Kidney capillary endothelial cell (primary cell): ENCODE measurements at places on chromosomes 7 and 10.

DNA sequence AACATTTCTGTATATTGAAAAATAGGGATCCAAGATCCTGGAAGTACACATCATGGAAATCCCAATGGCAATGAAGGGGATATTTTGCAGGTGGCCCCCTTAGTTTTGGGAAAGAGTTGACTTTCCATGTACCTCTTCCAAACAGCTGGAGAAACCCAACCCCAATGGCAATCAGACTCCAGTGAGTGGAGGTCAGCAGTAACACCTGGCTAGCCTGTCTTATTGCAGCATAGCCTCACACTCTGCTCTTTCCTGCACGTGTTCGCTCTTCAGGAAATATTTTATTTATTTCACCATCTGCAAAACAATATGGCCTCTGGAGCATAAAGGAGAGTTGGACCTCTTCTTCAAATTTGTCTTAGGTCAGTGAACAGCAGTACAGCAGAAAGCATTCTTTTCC, 340.0 kb upstream of the NRP1 start:
- DNase-seq: no peak

- DNase-seq: peak; percentile 28
Measured at GRCh38 chr10:51422311-51423120, 276.9 kb downstream of the CSTF2T start.

GRCh38 chr7:48171202-48171601, at the start of gene ABCA13:
Gene ABCA13, plus strand, starts transcription at chr7:48171458. Its CDS starts 26 bp downstream, at chr7:48171484.
- DNase-seq: no peak

DNA sequence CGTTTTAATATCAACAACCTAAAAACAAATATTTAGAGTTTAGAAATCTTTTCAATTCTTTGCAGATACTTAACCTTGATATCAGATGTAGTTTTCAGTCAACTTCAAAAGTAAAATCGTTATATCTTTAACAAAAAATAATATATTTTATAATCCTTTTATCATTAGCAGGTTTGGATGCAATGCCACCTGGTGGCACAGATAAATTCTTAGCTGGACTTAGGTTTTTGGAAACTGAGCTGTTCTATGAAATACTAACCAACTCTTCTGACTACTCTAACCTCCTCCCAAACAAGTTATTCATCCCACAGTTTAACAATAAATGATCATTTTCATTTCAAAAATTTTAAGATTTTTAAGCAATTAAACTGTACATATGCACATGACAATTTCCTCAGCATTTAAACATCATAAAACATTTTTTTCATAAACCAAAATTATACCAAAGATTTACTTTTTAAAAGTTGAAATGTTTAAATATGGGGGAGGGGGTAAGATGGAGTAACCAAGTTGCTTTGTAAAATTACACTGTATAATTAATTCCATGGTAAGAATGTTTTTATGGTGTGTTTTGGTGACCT, 56.9 kb downstream of the HIBADH start:
- DNase-seq: peak; percentile 35

- no peak for DNase-seq
Measured at GRCh38 chr7:64888901-64889685, 14.0 kb upstream of the ZNF273 start.

DNA sequence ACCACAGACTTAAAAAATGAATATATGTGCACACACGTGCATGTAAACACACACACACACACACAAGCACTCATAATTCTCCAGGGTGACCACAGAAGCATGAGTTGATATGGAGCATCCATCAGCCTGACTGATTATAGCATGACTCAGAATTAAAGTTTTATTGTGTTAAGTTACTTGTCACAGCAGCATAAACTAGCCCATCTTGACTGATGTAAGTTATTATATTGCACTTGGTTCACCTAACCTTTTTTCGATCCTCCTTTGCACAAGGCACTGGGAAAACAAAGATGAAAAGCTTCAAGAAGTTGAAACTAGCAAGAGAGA, 18.8 kb upstream of the SLC35G1 start:
- DNase-seq: no peak

GRCh38 chr10:126504063-126504760, 115.9 kb upstream of the ADAM12 start:
- DNase-seq: peak; percentile 46

DNA sequence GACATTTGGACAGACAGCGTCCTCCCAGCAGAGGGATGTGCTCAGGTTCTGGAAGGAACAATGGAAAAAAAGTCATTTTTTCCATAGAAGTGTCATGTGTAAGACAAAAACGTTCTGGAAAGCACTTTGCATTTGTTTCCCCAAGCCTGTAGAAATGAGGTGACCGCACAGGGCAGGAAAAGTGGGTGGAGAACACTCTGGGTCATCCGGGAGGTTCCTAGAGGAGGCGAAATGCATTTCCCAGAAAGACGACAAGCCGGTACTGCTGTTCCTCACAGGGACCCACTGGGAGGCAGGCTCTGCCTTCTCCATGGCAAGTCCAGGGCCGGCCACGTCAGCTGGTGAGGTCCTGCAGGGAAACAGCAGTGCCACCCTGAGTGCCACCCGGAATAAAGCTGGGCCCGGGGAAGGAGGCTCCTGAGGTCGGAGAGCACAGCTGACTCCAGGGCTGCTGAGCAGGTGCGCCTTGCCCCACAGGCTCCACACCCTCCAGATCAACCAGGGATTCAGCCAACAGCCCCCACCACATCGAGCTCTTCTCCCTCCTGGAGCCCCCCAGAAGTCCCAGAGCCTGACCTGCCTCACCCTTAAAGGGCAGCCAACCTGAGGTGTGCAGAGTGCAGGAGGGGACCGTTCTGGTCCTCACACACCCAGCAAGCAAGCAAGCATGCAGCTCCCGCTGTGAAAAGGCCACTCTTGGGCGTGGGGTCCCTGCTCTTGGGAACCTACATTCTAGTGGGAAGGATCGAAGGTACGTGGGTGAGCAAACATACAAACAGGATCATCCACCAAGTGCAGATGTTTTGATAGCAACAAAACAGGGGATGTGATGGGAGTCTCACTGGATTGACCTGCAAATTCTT, 28.8 kb upstream of the INPP5A start:
- no peak for DNase-seq

DNA sequence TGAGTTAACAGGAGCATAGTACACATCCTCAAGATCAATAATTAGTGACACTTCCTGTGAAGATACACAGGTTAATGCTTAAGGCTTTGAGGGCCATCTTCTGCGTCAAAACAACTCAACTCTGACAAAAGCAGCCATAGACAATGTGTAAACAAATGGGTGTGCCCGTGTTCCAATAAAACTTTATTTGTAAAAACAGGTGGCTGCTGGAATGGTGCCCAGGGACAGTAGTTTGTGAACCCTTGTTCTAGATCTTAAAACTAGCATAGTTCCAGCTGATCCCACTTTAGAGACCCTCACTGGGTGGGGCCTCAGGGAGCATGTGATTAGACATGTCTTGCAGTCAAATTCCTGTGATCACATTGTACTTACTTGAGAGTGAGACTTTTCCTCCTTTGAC, 7.8 kb downstream of the OR2A14 start:
- no peak for DNase-seq

DNA sequence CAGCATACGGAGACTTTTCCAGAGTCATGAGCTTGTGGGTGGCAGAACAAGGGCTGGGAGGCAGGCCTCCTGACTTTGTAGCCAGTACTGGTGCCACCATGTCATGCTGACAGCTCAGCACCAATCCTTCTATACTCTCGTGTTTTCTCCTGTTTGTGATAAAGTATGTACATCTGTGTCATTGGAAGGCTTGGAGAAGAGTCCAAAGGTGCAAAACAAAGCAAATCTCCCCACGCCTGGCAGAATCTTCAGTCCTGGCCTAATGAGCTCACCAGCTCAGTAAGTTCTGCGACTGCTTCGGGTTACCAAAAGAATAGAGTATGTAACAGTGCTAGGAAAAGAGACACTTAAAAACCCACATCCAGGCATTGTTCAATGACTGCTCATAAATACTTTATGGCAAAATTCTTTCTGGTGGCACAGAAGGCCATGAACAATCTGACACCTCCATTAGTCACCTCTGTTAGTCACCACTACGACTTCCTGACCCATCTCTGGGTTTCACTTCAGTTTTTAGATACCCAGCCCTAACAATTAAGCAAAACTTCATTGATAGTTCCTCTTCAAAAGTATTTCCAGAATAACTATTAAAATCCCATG, 24.5 kb downstream of the STEAP1 start:
- DNase-seq: peak; percentile 93

- no peak for DNase-seq
Measured at GRCh38 chr7:108836256-108836655, 266.6 kb downstream of the DNAJB9 start.

GRCh38 chr10:33223326-33224000, 111.0 kb downstream of the NRP1 start:
- no peak for DNase-seq

- DNase-seq: no peak
Measured at GRCh38 chr10:77279207-77279606, 358.4 kb downstream of the KCNMA1 start.

- no peak for DNase-seq
Measured at GRCh38 chr7:66739953-66740301, 606 bp upstream of the RABGEF1 start.

- no peak for DNase-seq
Measured at GRCh38 chr7:103937680-103938079, 51.8 kb downstream of the RELN start.

- DNase-seq: no peak
Measured at GRCh38 chr7:31104361-31105255, 52.5 kb downstream of the ADCYAP1R1 start.

- DNase-seq: no peak
Measured at GRCh38 chr10:70850097-70850496, 34.3 kb downstream of the SGPL1 start.

- DNase-seq: no peak
Measured at GRCh38 chr10:96651998-96652431, 65.2 kb upstream of the TM9SF3 start.

DNA sequence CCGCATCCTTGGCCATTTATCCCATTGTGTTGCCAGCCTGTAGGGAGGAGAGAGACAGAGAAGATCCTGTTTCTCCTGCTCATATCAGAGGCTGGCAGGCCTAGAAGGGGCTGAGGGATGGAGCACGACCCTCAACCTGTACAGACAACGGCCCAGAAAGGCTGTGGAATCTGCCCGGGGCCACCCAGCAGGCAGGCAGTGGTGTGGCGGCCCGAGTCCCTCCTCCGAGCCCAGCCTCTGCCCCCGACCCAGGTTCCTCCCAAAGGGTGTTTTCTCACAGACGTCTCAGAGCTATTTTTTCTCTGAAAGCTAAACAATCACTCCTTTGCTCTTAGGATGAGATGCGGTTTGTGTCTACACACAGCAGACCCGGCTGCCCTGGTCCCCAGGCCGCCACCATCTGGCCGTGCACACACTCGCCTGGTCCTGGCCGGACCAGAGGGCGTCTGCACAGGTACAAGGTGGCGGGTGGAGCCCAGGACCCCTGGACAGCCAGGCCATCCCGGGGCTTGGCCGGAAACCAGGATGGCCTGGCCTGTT, 69.3 kb downstream of the FOXL3 start:
- DNase-seq: no peak

DNA sequence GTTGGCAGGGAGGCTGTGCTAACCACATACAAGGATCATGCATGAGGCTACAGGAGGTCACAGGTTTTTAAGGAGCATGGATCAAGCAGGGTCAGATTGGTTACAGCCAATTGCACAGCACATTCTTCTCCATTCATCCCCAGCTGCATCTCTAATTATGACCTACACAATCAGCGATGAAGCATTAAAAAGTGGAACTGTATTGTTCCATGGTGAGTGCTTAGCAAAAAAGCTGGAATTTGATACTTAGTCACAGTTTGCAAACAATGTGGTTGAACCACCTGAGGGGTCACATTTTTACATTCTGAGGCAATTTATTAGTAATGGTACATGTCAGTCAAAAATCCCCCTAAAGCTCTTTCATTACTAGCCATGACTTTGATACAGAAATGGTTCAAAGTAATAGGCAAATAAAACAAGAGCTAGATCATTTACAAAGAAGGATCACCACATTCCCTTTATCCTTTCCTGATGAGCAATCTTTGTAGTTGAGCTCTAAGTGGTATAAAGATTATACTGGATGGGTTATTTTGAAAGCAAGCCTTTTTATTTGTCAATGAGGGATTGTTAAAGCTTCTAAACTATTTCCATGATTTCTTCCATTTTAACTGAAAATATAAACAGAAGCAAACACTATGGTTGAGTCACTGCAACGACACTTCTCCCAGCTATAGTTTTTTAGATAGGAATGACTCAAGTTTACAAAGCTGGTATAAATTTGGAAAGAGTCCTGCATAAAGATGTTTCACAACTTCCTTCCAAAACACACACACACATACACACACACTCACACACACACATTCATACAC, 217.8 kb upstream of the SEMA3A start:
- DNase-seq: peak; percentile 48

DNA sequence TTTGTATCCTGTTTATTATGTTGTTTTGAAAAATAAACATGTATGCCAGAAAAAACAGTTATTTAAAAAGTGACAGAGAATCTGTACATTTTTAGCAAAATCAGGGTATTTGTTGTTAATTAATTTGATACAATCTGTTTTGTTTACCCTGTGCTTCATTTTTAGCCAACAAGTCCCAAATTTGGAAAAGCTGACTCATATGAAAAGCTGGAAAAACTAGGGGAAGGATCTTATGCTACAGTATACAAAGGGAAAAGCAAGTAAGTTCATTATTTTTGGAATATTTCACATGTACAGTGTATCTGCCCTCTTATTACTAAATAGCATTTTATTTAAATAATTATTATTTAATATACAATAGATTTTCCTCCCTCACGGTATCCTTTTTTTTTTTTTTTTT, 151.4 kb downstream of the CDK14 start:
- DNase-seq: no peak

DNA sequence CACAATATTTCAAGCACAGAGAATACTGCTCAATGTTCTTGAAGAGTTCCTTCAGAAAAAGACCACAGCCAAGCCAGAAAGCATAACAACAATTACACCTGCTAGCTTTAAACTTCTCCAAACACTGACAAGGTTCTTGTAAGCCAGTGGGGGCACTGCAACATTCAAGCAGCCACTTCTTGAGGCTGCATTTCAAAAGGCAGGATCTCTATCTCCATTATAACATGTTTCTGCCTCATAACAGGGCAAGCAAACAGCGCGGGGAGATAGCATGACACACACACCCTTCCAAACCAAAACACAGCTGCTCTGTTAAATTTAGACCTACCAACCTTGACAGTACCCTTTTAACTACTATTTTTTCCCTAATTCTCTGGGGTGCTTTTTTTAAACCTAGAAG, 30.8 kb downstream of the CHCHD3 start:
- DNase-seq: no peak

DNA sequence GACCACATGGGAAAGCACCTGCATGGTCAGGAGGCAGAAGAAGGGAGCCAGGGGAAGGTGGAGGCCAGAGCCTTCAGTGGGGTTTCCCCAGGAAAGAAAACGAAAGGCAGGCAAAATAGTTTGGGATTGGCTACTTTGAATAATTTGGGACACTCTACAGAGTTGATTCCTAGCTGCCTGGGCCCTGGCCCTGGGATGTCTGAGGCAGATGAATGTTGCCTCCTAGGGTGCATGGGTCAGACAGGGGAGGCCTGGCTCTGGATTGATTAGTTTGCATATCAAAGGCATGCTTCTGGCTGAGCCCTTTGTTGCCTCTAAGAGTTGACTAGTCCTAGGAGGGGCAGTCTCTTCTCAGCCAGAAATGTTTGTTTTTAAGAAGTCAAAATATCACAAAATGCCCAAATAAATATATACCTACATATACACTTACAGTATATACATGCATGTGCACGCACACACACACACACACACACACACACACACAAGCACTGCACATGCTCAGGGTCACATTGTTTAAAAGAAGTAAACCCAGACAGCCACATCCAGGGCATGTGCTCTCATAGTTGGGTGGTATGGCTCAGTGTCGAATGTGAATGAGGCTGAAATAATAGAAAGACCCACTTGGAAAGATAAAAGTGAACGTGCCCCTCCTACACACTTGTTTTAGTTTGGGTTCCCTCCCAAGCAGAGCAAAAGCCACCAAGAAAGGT, 184.2 kb downstream of the GPAM start:
- no peak for DNase-seq
